Fibroblast of skin of left quadriceps (primary cell): ENCODE measurements at places on chromosomes 16 and 17.

DNA sequence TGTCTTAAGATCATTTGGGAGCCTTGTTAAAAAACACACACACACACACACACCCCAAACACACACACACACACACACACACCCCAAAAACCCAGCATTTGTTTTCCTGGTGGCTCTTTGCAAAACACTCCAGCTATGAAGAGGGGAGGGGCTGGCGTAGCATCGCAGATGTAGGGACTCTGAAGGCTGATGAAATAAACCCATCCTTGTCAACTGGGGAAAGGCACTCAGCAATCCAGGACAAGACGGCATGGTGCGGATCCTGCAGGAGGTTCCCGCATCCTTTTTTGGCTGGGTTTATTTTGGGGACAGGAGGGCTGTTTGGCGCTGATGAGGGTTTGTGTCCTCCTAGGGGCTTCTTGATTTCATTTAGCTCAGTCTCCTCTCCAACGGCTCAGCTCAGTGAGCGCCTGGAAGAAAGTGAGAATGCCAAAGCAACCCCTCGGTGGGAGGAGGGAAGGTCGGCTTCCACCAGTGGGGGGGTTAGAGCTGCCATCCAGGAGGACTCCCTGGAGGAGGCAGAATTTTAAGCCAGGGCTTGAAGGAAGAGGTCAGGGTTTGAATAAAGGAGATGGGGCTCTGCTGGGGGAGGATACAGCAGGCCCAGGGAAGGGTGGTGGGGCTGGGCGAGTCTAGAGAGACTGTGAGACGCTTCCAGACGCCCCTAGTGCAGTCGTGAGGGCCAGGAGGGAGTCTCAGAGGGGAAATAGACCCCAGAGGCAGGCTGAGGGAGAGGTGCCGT lies 12.4 kb upstream of the GSE1 start:
- no peak for DNase-seq

DNA sequence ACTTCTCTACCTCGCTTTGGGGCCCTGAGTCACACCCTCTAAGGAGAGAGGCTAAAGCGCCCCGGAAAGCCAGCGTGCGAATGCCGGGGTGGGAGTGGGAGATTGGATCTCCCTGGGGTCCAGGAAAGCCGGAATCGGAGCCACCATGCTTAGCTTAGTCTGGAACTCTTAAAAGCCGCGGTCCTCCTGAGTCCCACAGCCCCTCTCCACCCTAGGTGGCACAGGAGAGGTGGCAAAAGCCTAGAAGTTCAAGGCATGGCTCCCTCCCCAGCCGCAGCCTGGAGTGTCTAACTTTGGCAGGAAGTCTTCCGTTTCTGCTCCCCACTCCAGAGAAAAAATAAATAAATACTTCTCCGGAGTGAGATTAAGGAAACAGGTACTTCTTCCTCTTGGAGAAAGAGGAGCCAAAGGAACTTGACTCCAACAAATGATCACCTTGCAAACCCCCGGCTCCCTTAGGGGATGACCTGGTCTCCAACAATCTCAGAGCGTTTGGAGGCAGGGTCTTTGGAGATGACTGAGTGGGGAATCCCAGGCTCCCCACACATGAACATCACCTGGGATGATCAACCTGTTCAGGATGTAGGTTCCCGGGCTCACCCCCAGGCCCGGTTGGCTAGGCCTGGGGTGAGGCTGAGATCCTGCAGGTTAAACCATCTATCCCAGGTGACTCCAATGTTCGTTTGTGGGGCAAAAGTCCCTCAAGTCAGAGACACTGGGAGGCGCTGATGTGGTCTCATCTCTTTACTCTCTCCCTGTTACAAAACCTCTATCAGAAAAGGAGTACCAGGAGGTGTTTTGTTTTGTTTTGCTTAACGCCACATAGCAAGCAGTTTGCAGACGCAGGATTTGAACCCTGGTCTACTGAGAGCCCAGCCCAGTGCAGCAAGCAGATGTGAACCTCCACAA lies 2.9 kb downstream of the CIITA start:
- no peak for DNase-seq

DNA sequence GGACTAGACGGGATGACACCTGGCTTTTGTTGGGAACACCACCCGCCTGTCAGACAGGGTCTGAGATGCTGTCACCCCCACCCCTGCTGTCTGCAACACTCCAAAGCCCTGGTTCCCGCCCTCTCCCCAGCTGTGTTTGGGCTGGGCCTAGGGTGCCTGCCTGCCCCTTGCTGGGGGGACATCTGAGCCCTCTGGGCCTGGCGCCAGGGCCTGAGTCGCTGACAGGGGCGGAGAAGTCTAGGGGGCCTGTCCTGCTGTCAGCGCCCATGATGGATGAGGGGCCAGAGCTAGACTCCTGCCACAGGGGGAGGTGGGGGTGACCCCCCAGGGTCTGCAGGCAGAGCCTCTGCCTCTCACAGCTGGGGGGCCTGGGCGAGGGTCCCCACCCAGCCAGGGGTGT lies 7.6 kb upstream of the PKMYT1 start:
- DNase-seq = no peak

DNA sequence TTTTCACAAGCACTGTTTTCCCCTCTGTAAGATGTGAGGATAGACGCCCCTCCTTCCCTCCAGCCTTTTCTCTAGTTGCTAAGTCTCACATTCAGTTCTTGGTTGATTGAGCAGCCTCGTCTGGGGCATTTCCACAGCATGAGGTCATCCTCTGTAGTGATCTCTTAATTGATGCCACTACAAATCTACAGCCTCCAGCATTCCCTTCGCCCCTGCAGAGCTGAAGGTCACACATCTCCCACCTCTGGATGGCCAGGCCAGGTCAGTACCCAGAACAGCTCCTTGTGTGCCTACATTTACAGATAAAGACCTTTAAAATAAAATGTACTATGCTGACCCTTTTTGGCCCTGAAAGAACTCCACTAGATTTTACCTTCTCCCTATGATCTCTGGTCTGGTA lies 32.5 kb upstream of the CDH11 start:
- no peak for DNase-seq

- no peak for DNase-seq
Observed at GRCh38 chr17:9232591-9233270, 211.4 kb downstream of the NTN1 start.

DNA sequence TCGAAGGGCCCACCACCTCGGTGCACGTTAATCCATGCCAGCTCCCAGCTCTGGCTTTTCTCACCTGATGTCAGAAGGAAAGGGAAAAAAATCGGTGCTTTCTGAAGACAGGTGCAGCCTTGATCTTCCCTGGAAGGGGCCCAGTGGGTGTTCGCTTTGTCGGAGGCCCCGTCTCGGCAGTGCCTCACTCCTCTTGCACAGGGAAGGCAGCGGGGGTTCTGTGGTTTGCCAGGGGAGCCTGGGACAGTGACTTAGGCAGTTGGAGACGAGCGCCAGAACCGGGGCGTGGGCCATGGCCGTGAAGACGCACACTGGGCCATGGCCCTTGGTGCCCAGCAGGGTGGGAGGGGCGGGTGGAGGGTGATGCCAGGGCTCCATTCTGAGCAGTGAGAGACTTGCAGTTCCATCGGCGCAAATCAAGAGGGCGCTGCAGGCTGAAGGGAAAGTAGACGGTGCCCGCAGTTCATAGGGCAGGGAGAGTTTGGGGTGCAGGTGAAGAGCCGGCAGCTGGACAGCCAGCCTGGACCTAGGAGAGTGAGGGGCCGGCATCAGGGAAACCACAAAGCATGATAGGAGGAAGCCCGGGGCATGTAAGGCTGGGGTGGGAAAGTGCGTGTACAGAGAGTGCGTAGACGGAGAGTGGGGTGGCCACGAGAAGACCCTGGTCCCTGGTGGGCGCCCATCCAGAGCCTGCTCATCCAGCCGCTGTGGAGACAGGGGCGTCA lies 101.3 kb upstream of the CHMP6 start:
- DNase-seq = no peak

- no peak for DNase-seq
Observed at GRCh38 chr17:80385046-80385445, 29.9 kb upstream of the ENDOV start.

DNA sequence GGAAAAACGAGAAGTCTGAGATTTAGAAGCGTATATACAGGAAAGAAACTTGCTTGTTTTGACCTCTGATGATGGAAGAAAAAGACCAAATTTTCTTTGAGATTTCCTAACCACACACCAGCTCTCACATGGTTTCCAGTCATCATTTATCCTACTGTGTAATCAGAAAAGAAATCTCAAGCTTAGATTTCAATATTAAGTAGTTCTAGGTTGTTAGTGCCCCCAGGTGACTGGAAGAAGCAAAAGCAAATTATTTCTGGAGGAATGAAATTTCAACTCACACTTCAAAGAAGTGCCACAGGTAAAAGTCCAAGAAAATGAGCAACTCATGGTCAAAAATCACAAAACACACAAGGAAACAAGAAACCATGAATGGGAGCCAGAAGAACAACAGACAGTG lies 51.8 kb upstream of the KDM6B start:
- peak; percentile 21 for DNase-seq

DNA sequence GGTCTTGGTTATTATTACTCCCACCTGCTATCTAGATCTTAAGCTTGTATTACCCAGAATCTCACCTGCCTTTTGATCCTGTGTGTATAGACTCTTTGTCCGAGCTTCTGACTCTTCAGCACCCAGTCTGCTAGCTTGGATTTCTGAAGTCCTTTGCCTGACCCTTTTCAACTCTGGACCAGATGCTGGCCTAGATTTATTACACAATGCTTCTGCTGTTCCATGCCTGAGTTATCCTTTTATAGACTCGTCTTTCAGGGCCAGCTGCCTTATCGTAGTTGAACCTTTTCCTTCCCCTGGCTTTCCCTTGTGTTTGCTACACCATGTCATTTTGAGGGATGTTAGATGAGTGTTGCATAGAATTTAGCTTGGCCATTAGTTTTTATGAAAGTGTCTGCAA lies 32.6 kb downstream of the RHOT1 start:
- no peak for DNase-seq

DNA sequence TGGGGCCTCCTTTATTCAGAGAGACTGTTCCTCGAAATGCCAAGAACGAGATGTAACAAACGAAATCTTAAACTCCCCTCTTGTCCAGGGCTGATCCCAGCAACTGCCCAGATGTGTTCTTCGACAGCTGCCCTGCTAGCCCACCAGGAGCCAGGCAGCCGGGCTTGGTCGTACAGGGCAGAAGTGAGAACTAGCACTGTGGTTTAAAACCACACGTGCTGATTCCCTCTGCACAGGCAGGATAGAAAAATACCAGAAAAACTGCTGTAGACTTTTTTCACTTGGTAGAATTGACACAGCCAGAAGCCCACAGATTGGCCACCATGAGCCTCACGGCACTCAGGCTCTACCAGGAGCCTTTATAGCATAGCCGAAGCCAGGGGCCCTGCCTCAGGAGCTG lies 33.1 kb downstream of the PLD6 start:
- no peak for DNase-seq

GRCh38 chr16:57563487-57563750 lies 21.0 kb downstream of the ADGRG5 start:
- DNase-seq = no peak

DNA sequence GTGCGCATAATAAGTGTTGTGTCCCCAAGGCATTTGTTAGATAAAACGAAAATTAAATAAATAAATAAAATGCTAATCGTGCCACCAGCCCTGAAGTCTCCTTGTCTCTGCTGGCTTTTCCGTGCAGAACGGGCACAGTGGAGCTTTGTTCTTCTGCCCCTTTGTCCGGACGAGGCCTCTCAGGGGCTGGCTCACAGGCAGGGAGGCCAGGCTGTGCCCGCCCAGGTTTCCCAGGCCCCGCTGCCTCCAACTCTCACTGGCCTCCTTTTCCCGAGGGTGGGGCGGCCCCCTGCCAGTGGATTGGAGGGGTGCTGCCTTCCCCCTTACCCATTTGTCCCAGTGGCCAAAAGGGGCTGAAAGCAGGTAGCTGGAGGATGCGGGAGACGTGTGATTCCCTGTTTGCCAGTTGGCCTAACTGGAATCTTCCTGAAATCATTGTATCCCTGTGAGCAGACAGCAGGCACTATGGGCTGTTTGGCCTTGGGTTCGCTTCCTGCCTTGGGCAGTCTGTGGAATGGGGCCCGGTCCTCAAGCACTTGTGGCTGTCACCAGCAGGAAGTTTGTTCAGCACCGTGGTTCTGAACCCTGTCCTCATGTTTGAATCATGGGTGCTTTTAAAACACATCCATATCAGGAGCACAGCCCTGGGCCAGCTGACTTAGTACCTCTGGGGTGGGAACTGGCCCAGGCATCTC lies 64.4 kb downstream of the KSR1 start:
- DNase-seq = no peak

GRCh38 chr16:69270831-69271230 lies 40.3 kb upstream of the VPS4A start:
- no peak for DNase-seq

GRCh38 chr17:77666881-77667395 lies 291.6 kb upstream of the TNRC6C start:
- DNase-seq = no peak

GRCh38 chr16:46853713-46854443 lies 22.9 kb upstream of the C16orf87 start:
- no peak for DNase-seq

DNA sequence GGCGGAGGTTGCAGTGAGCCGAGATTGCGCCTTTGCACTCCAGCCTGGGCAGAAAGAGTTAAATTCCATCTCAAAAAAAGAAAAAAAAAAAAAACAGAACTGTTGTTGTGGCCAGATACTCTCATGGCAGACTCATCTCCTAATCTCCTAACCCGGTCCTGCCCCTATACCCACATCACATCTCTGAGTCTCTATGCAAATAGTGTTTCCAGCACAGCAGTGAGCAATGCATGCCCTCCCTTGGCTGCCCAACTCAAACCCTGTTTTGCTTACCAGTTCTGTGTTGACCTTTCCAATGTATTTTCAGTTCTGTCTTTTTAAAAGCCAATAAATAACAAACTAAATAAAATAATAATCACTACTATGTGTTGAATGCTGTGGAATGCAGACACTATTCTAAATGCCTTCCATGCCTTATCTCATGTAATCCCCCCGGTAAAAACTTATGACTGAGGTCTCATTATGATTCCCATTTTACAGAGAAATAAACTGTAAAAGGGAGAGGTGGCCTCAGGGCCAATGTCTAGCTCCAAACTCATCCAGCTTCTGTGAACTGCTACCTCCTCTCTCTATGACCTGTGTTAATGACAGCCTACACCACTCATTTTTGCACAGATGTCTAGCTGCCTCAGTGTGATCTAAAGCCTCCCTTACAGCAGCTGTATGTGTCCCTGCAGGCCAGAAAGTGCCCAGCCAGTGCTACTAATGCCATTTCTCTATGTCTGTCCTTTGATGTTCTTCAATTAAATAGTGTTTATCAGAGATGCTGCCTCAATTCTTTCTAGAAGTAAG lies 289.8 kb downstream of the HS3ST3B1 start:
- DNase-seq = no peak
